ENCODE measurements at places on chromosomes 11 and 22.

- DNase-seq = no peak
These were observed 1.6 kb downstream of the TRIM29 start for GRCh38 chr11:120136356-120136755.

DNA sequence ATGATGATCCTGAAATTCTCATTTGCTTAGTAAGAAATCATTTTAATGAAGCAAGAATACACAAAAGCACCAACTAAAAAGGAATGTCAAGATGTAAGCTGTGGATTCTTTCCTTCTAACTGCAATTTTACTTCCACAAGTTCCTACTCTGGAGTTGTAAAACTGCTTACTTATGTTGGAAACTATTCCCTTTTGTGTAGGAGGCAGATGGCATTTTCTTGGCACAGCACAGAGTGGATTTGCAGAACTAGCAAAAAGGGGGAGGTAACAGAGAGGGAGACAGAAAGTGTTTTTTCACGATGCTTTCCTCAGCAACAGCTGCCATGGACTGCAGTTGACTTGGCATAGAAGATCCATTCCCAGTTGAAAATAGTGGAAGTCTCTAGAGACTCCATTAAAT lies 1112.0 kb upstream of the RAG2 start:
- DNase-seq = no peak

GRCh38 chr11:111691176-111691575 lies 75.0 kb downstream of the PPP2R1B start:
- DNase-seq = no peak

- DNase-seq = no peak
These were observed 19.7 kb downstream of the CXCR5 start for GRCh38 chr11:118903204-118904015.

DNA sequence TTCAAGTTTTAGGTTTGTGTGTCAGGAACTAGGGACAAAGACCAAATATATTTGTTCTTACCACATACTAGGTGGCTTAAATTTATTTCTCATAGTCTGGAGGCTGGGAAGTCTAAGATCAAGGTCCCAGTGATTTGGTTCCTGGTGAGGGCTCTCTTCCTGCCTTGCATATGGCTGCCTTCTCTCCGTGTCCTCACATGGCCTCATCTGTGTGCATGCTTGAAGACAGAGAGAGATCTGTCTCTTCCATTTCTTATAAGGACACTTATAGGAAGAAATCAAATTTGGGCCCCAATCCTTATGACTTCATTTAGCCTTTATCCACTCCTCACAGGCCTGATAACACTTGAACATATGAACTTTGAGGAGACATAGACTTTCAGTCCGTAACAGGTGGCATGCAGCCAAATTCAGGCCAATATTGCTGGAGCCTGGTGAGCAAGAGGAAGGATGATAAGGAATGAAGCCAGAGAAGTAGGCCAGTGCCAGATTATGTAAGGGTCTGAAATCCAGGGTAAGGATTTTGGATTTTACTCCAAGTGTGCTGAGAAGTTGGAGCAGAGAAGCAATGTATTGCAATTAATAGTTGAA lies 35.1 kb downstream of the TTC17 start:
- no peak for DNase-seq

- DNase-seq = no peak
These were observed 163.7 kb downstream of the LARGE1 start for GRCh38 chr22:33756508-33756949.

GRCh38 chr22:18954990-18955571 lies 19.0 kb upstream of the PRODH start:
- DNase-seq = no peak

DNA sequence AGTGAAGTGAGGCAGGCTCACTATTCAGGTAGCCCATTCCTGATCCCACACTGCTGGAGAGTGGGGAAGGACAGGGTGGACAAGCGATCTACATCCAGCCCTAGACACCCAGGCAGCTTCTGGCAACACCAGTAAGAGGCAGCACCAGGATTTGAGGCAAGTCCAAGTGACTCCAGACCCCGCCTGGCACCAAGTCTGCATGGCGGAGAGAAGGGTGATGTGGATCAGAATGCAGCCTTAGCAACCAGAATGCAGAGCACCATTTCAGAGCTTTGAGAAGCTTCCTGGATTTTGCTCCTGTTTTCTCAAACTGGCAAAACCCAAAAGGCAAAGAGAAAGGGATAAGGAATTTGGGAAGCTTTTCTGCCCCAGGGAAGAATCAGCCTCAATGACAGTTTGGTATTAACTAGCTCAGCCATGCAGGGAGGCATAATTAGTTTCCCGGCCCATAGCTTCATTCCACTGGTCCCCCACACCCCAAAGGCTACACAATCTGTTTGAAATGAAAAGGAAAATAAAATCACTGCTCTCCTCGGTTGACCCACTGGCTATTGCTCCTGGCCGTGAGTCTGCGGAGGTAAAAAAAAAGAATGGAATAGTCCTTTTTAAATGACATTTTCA lies 17.3 kb downstream of the GALNT18 start:
- DNase-seq = no peak

DNA sequence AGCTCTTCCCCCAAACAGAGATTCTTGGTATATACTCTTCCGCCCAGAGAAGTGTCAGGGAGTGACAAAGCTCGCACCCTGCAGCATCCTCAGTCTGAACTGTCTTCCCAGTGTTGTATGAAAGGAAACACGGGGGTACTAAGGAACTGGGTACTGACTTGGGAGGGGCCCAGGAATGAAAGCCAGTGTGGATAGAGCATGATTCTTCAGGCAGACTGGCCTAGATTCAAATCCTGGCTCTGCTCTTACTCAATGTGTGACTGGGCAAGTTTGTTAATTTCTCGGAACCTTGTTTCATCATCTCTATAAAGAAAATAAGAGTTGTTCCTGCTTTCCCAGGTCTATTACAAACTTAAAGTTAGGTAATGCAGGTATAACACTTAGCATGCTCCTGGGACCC lies 266.0 kb upstream of the NARS2 start:
- DNase-seq = no peak

GRCh38 chr22:26563022-26563421 lies 26.9 kb downstream of the TPST2 start:
- no peak for DNase-seq

DNA sequence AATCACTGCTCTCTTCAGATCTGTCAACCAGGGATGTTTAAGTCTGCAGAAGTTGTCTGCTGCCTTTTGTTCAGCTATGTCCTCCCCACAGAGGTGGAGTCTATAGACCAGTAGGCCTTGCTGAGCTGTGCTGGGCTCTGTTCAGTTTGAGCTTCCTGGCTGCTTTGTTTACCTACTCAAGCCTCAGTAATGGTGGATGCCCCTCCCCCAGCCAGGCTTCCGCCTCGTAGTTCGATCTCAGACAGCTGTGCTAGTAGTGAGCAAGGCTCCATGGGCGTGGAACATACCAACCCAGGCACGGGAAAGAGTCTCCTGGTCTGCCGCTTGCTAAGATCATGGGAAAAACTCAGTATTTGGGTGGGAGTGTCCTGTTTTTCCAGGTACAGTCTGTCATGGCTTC lies 27.6 kb upstream of the CASP12 start:
- DNase-seq = no peak

- no peak for DNase-seq
These were observed 4.3 kb downstream of the TBX1 start for GRCh38 chr22:19764636-19765476.
